ENCODE measurements at places on chromosomes 12 and 14. TPM values are rescaled to one million over a fixed set of nuclear protein-coding genes. Genes with fewer than 3 reads are reported as not detected.

The OR6C2 gene
- not detected for total RNA-seq

The PUS7L gene
- total RNA-seq = 5.9 TPM

The TEX52 gene
- total RNA-seq = not detected

The KICS2 gene
- 5.4 TPM for total RNA-seq

The TAS2R20 gene
- 1.3 TPM for total RNA-seq

The CELA1 gene
- total RNA-seq = not detected

The SIX1 gene
- total RNA-seq = 0.89 TPM

The CPNE6 gene
- 1.4 TPM for total RNA-seq

The COX8C gene
- 0.67 TPM for total RNA-seq

The PAX9 gene
- not detected for total RNA-seq

The KRT6C gene
- not detected for total RNA-seq

The KLRF1 gene
- total RNA-seq = not detected

The IFNG gene
- not detected for total RNA-seq

The EPS8 gene
- 21.2 TPM for total RNA-seq

Data from cardiac septum (tissue), 1 donor.